ENCODE measurements at places on chromosomes 4 and X.

DNA sequence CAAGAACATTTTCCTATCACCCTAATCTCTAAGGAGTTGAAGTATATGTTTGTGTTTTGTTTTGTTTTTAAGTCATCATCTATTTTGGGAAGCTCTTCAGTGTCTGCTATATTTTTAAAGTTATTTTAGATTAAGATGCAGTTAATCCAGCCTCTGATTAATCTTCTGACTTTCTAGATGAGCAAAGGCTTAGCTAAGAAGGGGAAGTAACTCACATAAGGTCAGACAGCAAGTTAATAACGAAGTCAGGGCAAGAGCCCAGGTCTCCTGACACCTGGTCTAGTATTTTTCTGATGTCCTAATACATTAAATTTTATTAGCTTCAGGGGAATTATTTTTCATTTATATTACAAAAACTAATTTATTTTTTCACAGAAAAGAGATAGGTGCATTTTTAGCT is 168.5 kb downstream of the SOWAHB start:
- no peak for DNase-seq

- no peak for DNase-seq
Measured at GRCh38 chrX:53718073-53718472, 31.6 kb upstream of the HUWE1 start.

DNA sequence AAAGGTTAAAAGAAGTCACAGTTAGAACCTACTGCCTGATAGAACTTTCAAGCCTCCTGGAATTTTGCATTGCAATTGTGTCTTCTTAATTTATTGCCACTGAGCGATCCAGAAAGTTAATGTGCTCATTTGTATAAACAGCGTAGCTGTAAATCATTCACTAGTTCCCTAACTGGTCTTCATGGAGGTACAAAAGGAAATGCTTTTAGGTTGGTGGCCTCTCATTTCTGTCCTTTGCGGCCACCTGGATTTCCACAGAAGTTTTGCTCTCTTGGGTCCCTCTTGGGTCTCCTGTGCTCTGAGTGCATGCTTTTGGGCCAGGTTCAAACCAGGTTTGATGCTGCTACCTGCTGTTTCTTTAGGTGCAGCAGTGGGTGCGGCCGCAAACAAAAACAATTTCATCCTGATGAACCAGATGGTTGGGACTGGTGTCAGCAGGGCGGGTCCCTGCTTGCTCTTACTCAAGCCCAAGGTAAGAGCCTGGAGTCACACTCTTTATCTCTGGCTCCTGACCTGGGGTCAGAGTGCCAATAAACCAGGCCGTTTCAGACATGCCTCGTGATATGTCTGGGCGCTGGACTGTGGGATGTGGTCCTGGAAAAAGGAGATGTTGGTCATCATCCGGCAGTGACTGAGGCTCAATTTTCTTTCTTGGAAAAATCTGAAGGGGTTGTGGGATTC is 270.1 kb downstream of the PTTG2 start:
- no peak for DNase-seq

GRCh38 chr4:185872747-185873380 is 60.9 kb upstream of the SORBS2 start:
- no peak for DNase-seq

- DNase-seq = no peak
Measured at GRCh38 chr4:86279293-86279960, 80.4 kb downstream of the MAPK10 start.

- no peak for DNase-seq
Measured at GRCh38 chrX:23035493-23035892, 35.7 kb downstream of the DDX53 start.

- DNase-seq = no peak
Measured at GRCh38 chr4:140106289-140106844, 47.6 kb downstream of the MAML3 start.

DNA sequence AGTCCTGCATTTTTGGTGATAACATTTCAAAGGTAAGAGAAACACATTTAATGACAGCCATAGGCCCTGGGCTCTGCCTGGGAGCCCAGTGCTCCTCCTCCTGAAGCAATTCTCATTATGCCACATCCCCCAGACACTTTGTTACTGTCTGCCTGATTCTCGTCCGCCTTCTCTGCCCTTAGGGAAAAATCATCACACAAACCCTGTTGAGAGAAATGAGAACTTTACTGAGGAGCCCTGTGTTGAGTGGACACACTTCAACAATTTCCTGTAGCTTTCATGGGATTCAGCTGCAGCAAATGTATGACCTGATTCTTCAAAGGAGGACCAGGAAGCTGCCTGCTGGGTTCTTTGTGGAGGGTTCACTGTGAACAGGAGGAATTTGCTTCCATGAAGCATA is 566.5 kb upstream of the FRG1 start:
- DNase-seq = no peak

DNA sequence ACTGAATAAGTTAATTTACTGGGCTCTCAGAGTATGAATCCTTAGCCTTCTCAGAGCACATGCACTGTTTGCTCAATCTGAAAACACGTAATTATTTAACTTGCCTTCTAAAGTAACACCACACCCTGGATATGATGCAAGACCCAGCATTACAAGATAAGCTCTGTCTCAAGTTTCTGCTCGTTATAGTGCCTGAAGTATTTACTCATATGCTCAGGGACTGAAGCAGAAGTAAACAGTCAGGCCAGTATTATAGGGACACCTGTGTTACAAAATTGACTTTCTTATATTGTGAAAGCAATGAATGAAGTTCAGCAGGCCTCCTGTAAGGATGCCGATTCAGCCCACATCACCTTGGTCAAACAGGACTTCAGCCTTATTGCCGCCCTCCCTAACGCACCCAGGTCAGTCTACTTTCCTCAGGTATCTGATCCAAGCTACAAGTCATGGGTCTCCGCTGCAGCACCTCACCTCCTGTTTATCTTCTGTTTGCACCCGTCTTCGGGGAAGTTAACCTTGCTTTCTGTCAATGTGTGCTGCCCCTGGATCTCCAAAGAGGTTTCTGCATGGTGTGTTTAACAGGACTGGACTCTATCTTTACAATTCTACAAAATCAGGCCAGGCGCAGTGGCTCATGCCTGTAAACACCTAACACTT is 42.8 kb upstream of the KLF3 start:
- DNase-seq = no peak

DNA sequence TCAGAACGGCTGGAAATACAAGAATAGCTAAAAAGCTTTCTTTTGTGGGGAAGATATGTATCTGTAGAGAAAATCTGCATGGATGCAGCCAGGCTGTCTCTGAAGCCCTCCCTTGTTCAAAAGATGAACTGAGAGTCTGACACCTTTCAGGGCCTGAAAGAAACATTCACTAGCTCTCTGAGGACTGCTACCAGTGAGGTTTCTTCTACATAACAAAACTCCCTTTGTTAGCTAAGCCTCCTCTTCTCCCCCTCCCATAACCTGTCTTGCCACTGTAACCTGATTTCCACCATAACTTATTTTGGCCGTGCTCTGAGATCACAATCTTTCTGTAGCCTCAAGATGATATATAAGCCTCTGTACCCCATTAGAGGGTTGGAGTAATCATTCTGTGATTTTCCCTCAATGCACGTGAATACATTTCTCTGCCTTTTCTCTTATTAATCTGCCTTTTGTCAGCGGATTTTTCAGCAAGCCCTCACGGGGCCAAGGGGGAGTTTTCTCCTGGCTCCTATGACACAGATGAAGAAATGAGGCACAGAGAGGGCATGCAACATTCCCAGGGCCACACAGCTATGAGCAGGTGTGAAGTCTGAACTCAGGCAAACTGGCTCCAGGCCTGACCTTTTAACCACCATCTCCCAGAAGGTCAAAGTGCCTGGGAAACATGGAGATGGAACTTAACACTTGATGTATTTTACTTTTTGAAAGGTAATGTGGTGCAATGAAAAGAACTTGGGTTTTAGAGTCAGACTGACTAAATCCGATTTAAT is 161.6 kb upstream of the PRDX4 start:
- DNase-seq = no peak

DNA sequence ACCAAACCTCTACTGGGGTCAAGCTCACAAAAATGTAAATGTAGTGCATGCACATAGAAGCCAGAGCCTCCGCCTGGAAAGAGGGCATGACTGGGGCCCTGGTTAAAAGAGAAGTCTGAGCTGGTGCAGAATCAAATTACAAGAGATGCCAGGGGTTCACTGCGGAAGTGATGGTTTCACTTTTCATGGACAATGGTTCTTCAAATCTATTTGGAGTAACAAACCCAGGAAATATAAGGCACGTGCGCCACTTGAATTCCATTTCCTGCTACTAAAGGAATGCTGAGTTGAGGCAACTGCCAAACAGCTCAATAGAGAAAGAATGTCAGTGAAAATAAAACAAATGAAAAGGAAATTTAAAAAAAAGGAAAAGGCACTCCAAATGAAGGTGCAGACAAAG is 79.8 kb downstream of the FUNDC1 start:
- DNase-seq = no peak

GRCh38 chr4:186932631-186933187 is 209.1 kb upstream of the FAT1 start:
- no peak for DNase-seq

- no peak for DNase-seq
Measured at GRCh38 chrX:154727871-154728270, 23.0 kb downstream of the GAB3 start.

GRCh38 chrX:50003467-50003866 is 81.1 kb downstream of the CLCN5 start:
- DNase-seq = no peak

DNA sequence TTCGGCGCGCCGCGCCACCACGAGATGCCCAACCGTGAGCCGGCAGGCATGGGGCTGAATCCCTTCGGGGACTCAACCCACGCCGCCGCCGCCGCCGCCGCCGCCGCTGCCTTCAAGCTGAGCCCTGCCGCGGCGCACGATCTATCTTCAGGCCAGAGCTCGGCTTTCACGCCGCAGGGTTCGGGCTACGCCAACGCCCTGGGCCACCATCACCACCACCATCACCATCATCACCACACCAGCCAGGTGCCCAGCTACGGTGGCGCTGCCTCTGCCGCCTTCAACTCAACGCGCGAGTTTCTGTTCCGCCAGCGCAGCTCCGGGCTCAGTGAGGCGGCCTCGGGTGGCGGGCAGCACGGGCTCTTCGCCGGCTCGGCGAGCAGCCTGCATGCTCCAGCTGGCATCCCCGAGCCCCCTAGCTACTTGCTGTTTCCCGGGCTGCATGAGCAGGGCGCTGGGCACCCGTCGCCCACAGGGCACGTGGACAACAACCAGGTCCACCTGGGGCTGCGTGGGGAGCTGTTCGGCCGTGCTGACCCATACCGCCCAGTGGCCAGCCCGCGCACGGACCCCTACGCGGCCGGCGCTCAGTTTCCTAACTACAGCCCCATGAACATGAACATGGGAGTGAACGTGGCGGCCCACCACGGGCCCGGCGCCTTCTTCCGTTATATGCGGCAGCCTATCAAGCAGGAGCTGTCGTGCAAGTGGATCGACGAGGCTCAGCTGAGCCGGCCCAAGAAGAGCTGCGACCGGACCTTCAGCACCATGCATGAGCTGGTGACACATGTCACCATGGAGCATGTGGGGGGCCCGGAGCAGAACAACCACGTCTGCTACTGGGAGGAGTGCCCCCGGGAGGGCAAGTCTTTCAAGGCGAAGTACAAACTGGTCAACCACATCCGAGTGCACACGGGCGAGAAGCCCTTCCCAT is 1.1 kb downstream of the ZIC3 start:
- DNase-seq = no peak

DNA sequence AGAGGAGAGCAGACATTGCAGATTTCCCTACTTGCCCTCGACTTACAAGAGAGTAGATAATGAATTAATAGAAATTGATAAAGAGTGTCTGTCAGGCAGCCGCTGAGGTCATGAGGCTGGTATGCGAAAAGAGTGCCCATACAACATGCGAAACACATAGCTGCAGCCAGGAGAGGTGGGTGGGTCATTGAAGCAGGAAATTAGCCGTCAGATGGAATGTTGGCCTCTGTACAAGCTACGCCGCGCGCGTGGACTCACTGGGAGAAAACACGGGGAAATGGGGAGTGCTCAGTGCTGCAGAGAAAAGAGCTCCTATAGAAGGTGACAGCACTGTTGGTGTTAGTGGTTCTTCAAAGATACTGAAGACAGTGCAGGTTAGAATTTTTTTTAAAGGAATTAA is 125.1 kb downstream of the RAPGEF2 start:
- no peak for DNase-seq

GRCh38 chrX:77118686-77119085 is 328.5 kb upstream of the FGF16 start:
- DNase-seq = no peak

DNA sequence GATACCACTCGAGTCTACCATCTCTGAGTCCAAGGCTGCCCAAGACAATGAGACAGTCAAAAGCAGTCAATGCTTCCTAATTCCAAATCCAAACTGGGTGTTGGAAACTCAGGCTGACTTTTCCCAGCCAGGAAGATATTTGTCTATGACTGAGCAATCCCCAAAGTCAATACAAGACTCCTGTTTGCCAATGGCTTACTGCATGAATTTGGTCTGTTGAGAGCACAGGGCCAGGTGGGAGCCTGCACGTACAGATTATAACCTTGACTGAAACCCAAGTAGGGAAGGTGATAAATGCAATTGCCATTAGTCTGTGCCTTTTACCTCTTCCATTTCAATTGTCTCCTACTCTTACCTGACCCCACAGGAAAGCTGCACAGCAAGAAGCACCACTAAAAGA is 72.6 kb upstream of the PPARGC1A start:
- DNase-seq = no peak

Data from activated naive CD4-positive, alpha-beta T cell (primary cell).